ENCODE measurements at places on chromosomes 7 and 10. TPM values are rescaled to one million over a fixed set of nuclear protein-coding genes. Genes with fewer than 3 reads are reported as not detected.

Gene SLC26A5
- 1.8 TPM for total RNA-seq

DNA sequence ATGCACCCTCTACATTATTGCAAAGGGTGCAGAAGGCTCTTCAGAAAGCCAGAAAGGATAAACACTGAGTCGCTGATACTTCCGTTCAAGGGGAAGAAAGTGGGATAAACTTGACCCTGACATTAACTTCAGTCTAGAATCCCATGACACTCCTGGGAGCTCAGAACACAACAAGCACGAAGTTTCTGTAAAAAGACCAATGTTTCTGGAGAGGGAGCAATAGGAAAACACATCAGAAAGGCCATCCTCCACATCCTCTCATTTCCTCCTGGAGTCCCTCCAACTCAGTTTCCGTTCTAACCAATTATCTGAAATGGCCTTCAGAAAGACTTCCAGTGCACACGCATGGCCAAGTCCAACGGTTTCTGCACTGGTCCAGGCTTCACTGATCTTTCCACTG lies 113.5 kb downstream of the SORBS1 start:
- no peak for DNase-seq
- no peak overlapping the region for H3K4me3 ChIP-seq
- peaks cover 40% of the 10 kb centered on the region for H3K4me1 ChIP-seq

Gene THNSL1
- 2.7 TPM for total RNA-seq

- H3K4me3 ChIP-seq = no peak overlapping the region
- no peaks in the 10 kb centered on the region for H3K27me3 ChIP-seq
- no peak for DNase-seq
- H3K27ac ChIP-seq = no peak overlapping the region
- H3K36me3 ChIP-seq = no peaks in the 10 kb centered on the region
Measured at GRCh38 chr10:36489611-36490228, 635.7 kb upstream of the ANKRD30A start.

DNA sequence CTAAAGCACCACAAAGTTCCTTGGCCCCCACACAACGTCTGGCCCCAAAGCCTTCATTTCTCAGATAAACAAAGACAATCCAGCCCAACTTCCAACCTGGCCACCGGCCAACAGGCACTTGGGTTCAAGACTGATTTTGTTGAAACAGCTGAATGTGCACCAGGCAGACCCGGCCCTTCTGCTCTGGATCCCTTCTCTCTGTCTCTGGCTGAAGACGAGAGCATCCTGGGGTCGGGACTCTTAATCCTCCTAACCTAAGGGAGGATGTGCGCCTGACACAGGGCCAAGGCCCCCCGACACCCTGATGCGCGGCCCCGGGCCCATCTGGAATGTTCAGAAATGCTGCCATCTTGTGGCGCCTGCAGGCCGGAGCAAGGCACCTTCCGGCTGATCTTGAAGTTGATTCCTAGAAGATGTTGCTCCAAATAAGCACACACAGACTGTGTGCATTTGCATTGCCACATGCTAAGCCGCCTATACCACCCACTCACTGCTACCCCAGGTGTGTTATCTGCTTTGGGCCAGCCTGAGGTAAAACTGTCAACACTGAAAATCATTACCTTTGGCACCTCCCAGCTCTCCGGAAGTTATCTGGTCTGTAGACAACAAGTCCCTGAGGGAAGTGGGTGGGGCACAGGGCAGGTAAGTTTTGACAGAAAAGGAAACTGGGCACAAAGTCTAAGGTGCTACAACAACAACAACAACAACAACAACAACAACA lies 98.4 kb upstream of the HABP2 start:
- H3K36me3 ChIP-seq = no peaks in the 10 kb centered on the region
- H3K4me3 ChIP-seq = peak overlapping the region; percentile 18
- H3K27ac ChIP-seq = no peak overlapping the region

Gene PARD3
- total RNA-seq = 34.1 TPM

Gene SLK
- total RNA-seq = 45.5 TPM

DNA sequence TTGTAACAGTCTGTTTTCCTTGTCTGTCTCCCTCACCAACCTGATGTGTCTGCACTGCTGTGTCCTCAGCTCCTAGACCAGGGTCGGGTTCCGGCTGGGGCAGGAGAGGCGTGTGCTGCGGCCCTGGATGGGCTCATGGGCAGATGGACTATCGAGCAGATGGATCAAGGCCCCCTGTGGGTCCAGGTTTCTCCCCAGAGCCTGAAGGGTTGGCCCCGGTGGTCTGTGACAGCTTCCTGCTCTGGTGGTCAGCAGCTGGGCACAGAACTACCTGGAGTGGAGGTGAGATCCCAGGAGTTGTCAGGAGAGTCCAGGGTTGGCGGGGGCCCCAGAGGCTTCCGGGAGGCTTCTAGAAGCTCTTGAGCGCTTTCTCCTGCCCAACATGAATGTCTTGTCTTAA lies 75.1 kb downstream of the GRK5 start:
- H3K4me3 ChIP-seq = no peak overlapping the region
- H3K4me1 ChIP-seq = peaks cover 76% of the 10 kb centered on the region
- no peaks in the 10 kb centered on the region for H3K27me3 ChIP-seq
- peak overlapping the region; percentile 27 for H3K27ac ChIP-seq
- no peaks in the 10 kb centered on the region for H3K36me3 ChIP-seq

DNA sequence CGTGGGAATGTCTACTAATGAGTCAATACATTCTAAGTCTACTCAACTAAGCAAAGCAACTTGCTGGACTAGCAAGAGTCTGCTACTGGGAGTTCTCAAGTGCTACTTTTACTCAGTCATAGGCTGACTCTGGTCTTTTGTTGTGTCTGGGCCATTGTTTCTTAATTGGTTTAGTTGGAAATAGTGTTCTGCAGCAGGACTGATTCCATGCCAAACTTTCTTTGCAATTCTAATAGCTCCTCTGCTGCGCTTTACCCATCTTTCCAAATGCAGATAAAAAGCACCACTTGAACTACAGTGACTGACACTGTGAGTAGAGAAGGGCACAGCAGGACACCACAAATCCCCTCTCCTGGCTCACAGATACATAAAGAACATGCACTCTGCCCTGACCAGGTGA lies 125.7 kb downstream of the CD36 start:
- no peak overlapping the region for H3K27ac ChIP-seq
- H3K27me3 ChIP-seq = no peaks in the 10 kb centered on the region
- no peaks in the 10 kb centered on the region for H3K36me3 ChIP-seq
- no peak overlapping the region for H3K4me3 ChIP-seq
- DNase-seq = no peak

DNA sequence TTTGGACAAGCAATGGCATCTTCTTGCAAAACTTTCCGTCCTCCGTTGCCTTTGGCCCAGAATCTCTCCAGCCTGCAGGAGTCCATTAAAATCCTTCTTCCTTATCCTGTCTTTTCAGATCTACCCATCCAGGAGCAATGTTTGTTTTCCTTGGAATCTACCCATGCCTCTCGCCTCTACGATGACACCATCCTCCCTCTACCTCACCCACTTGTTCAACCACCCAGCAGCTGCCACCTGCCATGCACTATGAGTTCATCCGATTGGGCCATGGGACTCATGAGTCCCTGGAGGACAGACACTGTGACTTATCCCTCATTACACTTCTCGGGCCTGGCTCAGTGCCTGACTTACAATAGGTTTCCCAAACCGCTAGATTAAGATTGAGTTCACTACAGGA lies 26.8 kb upstream of the MGMT start:
- no peaks in the 10 kb centered on the region for H3K4me1 ChIP-seq
- H3K27me3 ChIP-seq = peaks cover 5% of the 10 kb centered on the region
- no peak for DNase-seq
- no peak overlapping the region for H3K4me3 ChIP-seq
- no peak overlapping the region for H3K27ac ChIP-seq

DNA sequence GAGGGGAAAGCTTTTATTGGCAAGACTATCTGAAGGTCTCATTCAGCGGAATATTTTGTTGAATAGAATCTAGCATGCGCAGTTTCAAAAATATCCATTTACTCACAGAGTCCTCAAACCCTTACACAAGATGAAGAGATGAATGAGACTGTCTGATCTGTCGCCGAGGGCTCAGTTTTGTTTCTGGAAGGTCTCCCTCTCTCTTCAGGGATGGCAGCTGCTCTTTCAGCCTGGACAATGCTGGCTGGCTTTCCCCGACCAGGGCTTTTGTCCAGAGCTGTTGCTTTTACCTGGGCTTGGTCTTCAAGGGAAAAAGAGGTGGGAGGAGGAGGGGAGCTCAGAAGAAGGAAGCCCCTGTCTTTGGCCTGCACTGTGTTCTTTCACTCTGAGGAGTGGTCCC lies 81.9 kb upstream of the BTBD16 start:
- DNase-seq = no peak
- H3K4me1 ChIP-seq = no peaks in the 10 kb centered on the region
- H3K27ac ChIP-seq = no peak overlapping the region
- H3K27me3 ChIP-seq = no peaks in the 10 kb centered on the region

Gene FFAR4
- total RNA-seq = 13.7 TPM

Gene ZNF32
- total RNA-seq = 33.2 TPM

- peak overlapping the region; percentile 26 for H3K27ac ChIP-seq
- H3K4me3 ChIP-seq = no peak overlapping the region
- H3K27me3 ChIP-seq = no peaks in the 10 kb centered on the region
- no peaks in the 10 kb centered on the region for H3K36me3 ChIP-seq
Measured at GRCh38 chr7:106167439-106168136, 55.5 kb upstream of the SYPL1 start.
